ENCODE measurements at places on chromosomes 7 and 10.

GRCh38 chr10:125154529-125154928 is 5.8 kb downstream of the CTBP2 start:
- DNase-seq = peak; percentile 47

- DNase-seq = no peak
Observed at GRCh38 chr10:60253484-60253883, 136.2 kb downstream of the ANK3 start.

- DNase-seq = peak; percentile 33
Observed at GRCh38 chr7:143013893-143014292, 13.0 kb downstream of the OR9A2 start.

DNA sequence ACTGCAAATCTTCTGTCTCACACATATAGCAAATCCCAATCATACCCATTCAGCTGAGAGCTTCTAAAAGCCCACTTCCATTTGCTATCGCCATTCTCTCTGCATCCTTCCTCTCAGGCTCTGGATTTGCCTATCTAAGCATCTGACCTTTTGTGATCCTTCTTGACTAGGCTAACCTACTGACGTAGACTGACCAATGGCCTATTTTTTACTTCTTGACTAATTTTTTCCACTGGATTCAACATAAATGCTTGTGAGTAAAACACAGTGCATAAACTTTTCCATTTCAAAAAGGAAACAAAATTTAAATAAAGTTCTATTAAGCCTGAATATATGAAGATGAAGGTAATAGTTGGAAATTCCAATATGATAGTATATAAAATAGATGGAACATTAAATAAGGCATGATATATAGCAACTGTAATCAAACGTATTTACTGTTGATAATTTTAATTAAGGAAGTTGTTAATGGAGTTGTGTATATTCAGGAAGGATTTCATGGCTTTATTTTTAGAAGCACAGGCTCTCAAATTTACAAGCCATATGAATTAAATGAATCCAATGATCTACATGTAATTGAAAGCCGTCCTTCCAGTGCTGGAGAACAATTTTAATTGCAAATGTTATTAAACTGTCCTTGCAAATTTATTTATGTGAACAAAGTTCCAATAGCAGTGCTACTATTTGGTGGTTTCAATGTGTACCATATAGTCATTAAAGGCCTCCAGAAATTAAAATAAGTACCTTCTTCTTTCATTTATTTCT is 918.4 kb downstream of the SORCS3 start:
- DNase-seq = no peak

DNA sequence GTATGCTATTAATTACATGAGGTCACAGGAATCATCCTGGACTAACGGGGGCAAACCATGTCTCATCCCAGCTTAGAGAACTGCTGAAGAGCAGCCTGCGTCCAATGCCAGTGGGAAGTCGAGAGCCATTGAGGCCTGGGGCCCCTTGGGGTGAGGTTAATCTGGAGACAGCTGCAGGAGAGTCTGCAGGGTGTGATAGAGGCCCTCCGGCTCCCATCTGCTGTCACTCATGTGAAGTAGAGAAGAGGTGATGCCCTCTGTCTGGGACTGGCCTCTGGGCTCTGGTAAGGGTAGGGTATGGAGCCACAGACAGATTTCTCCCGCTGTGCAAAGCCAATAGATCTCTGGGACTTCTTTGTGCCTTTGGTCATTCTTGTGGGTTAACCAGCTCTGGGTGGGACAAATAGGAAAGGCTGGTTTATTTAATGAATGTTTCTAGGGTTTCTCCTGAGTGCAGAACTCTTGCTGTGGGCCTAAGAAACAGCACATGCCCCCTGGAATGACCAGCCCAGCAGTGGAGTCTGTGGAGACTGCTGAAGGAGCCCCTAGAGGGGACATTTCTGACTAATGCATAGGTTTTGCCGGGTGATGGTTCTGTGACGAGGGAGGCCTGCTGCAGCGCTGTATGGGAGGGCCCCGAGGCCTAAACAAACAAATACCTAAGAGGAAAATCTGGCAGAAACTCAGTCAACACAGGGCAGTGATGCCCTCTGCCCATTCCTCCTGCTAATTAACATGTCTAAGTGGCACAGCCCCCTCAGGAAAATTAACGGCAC is 34.5 kb downstream of the CRHR2 start:
- no peak for DNase-seq
